ENCODE measurements at places on chromosomes 6 and 20.

DNA sequence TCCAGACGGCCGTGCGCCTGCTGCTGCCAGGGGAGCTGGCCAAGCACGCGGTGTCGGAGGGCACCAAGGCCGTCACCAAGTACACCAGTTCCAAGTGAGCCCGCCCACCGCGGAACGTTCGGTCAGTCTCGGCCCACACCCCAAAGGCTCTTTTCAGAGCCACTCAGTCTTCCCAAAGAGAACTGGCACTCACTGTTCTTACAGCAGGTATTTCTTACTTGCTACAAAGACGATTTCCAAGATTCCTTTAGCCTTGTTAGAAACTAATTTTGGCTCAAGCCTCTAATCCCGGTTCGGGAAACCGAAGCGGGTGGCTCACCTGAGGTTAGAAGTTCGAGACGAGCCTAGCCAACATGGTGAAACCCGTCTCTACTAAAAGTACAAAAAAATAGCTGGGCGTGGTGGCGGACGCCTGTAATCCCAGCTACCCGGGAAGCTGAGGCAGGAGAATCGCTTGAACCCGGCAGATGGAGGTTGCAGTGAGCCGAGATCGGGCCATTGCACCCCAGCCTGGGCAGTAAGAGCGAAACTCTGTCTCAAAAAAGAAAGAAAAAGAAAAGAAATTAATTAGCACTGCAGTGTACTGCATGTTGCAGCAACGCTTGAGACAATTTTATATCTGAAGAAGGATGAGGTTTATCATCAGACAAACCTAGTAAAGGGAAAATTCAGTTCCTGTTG is 73.1 kb downstream of the OR2B2 start:
- DNase-seq, result no peak

DNA sequence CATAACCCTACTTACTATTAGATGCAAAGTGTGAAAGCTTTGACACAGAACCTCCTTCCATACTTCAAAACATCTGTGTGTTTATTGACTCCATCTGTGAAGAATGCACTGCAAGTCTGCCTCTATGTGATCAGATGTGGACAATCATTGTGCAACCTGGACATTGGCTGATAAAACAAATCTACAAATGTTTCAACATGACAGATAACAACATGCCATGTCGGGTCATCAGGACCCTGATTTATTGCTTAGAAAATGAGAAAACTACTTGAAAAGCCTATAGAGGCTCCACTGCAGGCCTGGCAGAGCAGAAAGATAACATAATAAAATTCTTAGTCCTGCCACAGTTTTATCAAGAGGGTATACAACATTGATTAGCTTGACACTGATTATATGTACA is 1286.4 kb downstream of the GRIK2 start:
- no peak for DNase-seq

GRCh38 chr6:45036103-45036502 is 292.0 kb upstream of the RUNX2 start:
- no peak for DNase-seq

DNA sequence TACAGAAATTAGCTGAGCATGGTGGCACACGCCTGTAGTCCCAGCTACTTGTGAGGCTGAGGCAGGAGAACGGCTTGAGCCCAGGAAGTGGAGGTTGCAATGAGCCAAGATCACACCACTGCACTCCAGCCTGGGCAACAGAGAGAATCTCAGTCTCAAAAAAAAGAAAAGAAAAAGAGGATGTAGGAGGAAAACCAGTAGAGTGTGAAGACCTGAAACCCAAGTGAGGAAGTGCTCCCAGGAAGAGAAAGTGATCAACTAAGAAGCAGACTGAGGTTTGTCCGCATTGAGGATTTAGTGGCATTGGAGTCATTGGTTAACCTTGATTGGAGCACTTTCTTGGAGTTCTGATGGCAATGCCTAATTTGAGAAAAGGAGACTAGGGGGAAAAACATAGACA is 20.6 kb upstream of the TASP1 start:
- no peak for DNase-seq

GRCh38 chr6:82881519-82881918 is 184.1 kb downstream of the UBE3D start:
- DNase-seq, result no peak

DNA sequence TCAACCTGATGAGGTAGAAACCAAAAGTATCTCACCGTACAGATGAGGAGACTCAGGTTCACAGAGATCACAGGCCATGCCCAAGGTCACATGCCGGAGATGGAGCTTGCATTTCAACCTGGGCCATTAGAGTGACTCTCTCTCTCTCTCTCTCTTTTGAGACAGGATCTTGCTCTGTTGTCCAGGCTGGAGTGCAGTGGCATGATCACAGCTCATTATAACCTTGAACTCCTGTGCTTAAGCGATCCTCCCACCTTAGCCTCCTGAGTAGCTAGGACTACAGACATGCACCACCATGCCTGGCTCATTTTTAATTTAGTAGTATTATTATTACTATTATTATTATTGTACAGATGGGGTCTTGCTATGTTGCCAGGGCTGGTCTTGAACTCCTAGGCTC is 2.8 kb upstream of the CSNK2A1 start:
- no peak for DNase-seq

Data from iPS DF 19.7 (cell line).